Left cardiac atrium (tissue), 4 donors: ENCODE measurements at places on chromosomes 11 and 22.
A peak's percentile ranks its signal among the peaks of the same experiment; 100 is the strongest.

DNA sequence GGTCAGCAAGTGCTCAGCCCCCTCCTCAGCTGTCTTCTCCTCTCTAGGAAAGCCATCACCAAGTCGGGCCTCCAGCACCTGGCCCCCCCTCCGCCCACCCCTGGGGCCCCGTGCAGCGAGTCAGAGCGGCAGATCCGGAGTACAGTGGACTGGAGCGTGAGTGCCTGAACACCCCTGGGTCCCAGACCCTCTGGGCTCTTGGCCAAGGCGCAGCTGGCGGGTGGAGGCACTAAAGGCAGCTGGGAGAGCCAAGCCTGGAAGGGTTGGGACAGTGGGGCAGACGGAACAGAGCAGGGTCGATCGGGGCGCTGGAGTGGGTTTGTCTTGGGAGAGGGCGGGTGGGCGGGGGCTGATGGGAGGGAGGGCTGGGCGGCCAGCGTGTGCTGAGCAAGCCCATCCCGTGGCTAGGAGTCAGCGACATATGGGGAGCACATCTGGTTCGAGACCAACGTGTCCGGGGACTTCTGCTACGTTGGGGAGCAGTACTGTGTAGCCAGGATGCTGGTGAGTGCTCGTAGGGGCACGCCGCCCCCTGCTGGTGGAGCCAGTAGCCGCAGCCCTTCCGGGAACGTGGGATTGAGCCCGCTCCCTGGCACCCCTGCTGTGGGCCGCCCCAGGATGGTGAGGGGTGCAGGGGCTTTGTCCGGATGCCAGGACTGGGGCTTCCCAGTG lies 14.1 kb upstream of the MDK start:
- peak; percentile 77 for DNase-seq

DNA sequence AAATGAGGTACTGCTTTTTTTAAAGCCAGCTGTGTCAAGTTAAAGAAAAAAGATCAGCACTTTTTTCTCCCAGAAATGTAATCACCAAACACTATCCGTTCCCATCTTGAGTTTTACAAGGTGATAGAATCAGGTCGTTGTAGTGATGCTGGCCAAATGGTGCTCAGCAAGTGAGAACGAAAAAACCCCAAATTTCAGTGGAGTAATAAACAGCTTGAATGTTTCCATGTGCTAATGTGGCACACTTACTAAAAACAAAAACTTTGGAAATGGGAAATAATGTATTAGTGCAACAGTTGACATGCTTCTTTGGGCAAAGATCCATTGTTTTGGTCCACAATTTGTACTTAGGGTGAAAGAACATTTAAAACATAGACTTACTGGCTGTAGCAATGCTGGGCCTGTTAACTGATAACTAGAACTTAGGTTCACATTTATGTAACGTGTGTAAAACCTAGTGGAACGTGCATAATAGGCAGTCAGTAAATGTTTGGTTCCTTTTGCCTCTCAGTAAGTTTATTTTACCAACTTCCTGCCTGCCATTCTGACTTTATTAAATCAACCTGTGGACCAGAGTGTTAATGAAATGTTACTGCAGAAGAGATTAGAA lies 15.4 kb upstream of the GDPD4 start:
- DNase-seq, result no peak

DNA sequence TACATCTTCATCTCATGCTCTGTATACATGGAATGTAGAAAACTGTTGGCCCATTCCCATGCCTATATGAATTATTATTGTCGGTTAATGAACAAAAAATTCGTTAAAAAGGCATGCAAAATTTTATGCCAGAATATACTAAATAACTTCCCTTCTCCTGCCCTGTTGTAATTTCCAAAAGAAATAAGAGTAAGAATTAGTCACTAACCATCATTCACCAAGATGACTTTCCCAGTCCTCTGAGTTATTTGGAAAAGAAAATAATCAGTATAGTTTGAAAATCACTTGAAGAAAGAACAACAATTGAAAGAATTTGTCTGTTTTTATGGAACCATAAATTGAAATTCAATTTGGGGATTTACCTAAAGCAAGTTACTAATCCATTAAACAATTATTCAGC lies 1149.1 kb upstream of the RAG2 start:
- no peak for DNase-seq

- DNase-seq, result no peak
Observed at GRCh38 chr11:122832721-122833470, 5.4 kb upstream of the CRTAM start.

GRCh38 chr22:35830305-35830704 lies 112.6 kb downstream of the APOL5 start:
- DNase-seq, result no peak

DNA sequence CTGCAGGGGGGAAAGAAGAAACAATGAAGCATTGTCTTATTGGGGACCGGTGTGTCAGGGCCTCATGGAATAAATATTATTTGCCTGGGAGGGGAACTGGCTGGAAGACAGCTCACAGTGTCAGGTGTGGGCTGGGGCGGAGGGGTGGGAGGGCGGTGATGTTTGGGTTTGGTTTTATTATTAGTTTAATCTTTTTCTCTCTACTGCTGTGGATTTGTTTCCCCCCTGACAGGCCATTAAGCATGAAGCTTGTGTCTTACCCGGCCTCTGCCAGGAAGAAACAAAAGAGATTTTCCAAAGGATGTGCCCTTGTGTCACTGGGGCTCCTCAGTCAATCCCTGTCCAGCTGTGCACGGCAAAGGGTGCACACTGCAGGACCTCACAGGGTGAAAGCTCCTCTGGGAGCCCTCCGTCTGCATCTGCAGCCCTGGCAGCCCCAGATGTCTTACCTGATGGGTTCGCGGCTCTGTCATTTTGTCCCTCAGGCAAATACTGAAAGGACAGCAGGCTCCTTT lies 203.1 kb upstream of the TMEM45B start:
- DNase-seq, result no peak

- DNase-seq, result no peak
Observed at GRCh38 chr11:83060965-83061364, 10.7 kb downstream of the RAB30 start.

GRCh38 chr22:23910496-23911190 lies 16.5 kb downstream of the MIF start:
- DNase-seq, result no peak
